ENCODE measurements at places on chromosomes 3 and 15.

GRCh38 chr3:178736300-178736699, 200.1 kb downstream of the KCNMB2 start:
- no peak for DNase-seq

GRCh38 chr3:11720304-11720898, 76.7 kb upstream of the VGLL4 start:
- DNase-seq = peak; percentile 51

DNA sequence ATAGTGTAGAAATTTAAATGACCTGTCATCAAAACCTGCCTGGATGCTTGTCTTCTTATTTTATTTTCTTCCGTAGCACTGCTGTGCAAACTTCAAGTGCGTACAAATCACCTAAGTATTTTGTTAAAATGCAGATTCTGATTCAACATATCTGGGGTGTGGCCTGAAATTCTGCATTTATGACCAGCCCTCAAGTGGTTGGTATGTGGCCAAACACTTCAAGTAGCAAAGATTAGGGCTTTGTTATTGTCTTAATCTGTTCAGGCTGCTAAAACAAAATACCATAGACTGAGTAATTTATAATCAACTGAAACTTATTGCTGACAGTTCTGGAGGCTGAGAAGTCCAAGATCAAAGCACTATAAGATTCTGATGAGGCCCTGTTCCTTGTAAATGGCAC, 97.6 kb upstream of the LRRC3B start:
- no peak for DNase-seq

DNA sequence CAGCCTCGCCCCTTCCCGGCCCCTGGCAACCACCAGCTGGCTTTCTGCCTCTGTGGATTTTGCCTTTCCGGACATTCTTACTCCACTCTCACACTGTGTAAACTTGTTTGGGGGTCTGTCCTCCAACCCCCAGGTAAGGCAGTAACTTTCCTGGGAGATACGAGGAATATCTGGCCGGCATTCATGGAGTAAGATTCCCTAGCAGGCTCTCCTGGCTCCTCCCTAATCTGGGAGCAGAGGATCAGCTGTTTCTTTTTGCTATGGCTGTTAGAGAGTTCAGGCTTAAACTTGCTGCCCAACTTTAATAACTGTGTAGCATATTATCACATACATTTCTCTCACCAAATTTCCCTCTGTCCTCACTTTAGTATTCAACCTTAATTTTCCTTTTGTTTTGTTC, 64.3 kb downstream of the IGF2BP2 start:
- DNase-seq = no peak

- DNase-seq = no peak
Measured at GRCh38 chr15:93948726-93949125, 282.6 kb upstream of the MCTP2 start.

DNA sequence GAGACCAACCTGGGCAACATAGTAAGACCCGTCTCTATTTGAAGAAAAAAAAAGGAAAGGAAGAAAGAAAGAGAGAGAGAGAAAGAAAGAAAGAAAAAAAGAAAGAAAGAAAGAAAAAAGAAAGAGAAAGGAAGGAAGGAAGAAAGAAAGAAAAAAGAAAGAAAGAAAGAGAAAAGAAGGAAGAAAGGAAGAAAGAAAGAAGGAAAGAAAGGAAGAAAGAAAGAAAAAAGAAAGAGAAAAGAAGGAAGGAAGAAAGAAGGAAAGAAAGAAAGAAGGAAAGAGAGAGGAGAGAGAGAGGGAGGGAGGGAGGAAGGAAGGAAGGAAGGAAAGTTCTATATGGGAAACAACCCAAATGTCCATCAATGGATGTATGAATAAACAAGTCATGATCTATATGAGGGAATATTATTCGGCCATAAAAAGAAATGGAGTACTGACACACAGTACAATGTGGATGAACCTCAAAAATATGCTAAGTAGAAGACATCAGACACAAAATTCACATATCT, 28.8 kb upstream of the TM4SF1 start:
- DNase-seq = no peak

GRCh38 chr15:44243829-44244228, 44.7 kb upstream of the GOLM2 start:
- DNase-seq = no peak
